Activated naive CD8-positive, alpha-beta T cell treated with anti-CD3 and anti-CD28 coated beads for 36 hours (primary cell): ENCODE measurements at places on chromosomes 4 and X. TPM values are rescaled to one million over a fixed set of nuclear protein-coding genes. Genes with fewer than 3 reads are reported as not detected.

The PABPC1L2A gene
- not detected for total RNA-seq

The ARSJ gene
- not detected for total RNA-seq

The WNK3 gene
- total RNA-seq, result 1.0 TPM

The TDO2 gene
- total RNA-seq, result 0.16 TPM
